ENCODE measurements at places on chromosomes 5 and 9. TPM values are rescaled to one million over a fixed set of nuclear protein-coding genes. Genes with fewer than 3 reads are reported as not detected.

DNA sequence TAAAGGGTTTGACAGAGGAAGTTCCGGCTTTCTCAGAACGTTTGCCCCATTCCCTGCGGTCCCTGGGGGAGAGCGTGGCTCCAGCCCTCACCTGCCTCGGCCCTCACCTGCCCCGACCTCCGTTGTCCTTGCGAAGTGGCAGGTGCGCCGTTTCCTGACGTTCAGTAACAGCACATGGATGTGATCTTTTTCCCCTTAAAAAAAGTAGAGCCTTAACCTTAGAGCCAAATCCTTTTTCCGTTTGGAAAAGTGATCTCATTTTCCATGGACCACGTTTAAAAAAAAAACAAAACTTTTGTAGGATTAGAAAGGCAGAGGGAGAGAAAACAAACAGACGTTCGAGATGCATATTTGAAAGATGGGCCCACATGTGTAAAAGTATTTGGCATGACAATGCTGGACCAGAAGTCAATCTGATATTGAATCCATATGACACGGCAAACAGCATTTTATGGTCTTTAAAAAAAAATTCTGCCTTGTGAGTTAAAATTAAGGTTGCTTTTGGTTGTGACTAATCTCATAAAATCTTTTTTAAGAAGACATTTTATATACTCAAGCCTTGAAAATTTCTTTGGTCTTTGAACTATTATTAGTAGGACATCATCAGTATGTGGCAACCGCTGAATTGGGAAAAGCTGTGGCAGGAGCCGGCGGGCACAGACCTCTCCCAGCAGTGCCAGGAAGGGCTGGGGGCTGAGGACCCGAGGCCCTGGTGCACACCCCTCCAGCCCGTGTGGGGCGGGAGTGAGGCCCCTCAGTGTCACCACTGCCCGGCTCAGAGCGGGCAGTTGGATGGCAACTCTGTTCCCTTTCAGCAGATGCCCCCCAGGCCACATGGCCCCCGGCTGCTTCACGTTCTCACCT lies 42.5 kb upstream of the EXOC3 start:
- DNase-seq, result no peak

- DNase-seq, result no peak
These were observed 897.5 kb downstream of the TLE1 start for GRCh38 chr9:80791836-80792235.

- no peak for DNase-seq
These were observed 1174.6 kb downstream of the CDH12 start for GRCh38 chr5:21678526-21678925.

The IRX4 gene
- polyA plus RNA-seq, result 0.05 TPM

The RAPGEF1 gene
- 20.6 TPM for polyA plus RNA-seq

- DNase-seq, result no peak
These were observed 147.0 kb upstream of the ZNF366 start for GRCh38 chr5:72654231-72654630.

GRCh38 chr5:134411228-134411545 lies 494 bp downstream of the CDKN2AIPNL start:
- no peak for DNase-seq

DNA sequence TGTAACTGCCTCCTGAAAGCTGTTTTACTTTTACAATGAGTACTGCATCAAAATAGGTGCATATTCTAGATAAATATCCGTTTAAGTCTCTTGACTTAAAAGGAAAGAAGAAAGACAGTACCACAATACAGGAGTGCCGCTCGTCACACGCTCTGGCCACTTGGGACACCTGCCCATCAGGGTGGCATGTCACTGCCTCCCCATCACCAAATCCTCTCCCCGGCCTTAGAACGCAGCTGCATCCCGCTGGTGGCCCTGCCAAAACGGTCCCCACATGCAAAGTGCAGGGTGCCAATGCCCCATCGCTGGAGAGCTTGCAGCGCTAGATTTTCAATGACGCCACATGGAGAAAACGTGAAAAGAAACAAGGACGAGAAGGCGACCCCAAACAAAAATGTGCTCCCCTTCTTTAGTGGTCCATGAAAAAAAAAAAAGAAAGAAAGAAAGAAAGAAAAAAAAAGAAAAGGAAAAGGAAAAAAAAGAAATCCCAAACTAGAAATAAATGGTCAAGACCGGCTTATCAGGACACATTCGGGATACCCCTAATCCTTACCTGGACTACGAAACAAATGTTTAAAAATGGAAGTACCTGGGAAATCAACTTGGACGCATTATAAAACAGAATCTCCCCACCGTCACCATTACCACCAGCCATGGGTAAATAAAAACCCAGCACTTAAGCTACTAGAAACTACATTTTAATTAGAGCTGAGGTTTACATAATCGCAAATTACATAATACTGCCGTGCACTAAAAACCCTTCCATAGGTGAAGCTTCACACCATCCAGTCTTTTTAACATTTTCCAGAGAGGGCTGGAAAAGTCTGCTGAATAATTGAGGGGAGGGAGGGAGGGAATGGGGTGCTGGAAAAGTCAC lies 1.0 kb downstream of the ANKH start:
- no peak for DNase-seq

The TMEM267 gene
- 15.8 TPM for polyA plus RNA-seq

The TRIM32 gene
- 16.9 TPM for polyA plus RNA-seq

The PCDHGA1 gene
- 0.33 TPM for polyA plus RNA-seq

The KIF12 gene
- polyA plus RNA-seq, result 5.2 TPM

DNA sequence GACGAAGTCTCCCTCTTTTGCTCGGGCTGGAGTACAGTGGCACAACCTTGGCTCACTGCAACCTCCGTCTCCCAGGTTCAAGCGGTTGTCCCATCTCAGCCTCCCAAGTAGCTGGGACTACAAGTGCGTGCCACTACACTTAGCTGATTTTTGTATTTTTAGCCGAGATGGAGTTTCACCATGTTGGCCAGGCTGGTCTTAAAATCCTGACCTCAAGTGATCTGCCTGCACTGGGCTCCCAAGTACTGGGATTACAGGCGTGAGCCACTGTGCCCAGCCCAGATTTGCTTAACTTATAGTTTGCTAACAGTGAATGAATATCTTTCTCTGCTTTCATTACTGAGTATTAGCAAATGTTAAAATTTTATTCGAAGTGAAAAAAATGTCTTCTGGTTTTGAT lies 84.3 kb downstream of the VPS13A start:
- DNase-seq, result no peak

Measured in A549 (cell line).